Fibroblast of skin of left quadriceps (primary cell): ENCODE measurements at places on chromosomes 16 and 17.

DNA sequence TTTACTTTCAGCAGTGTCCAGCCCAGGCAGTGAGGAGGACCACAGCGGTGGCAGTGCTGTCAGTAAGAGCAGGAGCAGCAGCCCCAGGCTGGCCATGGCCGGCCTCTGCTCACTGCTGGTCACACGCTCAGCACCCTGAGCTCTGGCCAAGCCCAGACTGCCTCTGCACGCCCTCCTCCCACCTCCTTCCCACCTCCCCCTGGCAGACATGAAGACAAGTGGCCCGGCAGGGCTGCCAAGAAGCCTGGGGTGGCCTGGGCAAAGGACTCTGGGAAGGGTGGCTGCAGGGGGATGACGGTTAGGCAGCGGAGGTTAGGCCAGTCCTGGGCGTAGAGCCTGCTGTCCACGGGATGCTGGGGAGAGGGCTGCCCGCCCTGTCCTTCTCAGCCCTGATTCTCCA is at the start of gene C16orf89:
Gene C16orf89 (minus strand): TSS at position 144 of the 400 bp plus-strand sequence. CDS start 48 bp downstream, at position 96.
- no peak for DNase-seq

- DNase-seq: no peak
Measured at GRCh38 chr17:43169561-43170139, 1.4 kb upstream of the NBR1 start.

DNA sequence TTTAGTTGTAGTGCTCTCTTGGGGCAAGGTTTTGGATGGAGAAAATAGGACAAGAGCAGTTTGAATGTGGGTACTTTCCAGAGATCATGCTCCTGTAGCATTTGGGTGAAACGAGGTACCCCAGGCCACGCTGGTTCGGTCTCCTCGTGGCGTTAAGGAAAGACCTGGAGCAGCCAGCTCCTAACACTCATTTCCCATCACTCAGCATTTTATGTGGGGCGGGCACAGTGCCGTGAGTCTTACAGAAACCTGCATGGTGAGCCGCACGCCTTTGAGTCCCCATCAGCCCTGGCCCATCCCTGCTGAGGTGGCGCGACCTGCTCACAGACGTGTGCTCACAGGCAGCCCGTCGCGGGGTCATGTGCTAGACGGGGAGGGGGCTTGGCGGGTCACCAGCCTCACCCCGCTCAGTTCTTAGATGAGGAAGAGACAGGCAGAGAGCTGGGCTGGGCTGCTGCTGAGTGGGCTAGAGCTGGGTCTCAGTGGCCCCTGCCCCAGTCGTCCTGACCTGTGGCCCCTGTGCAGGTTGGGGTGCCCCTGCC is 37.3 kb downstream of the TBCD start:
- DNase-seq: no peak

GRCh38 chr17:15289285-15290183 is 24.4 kb upstream of the PMP22 start:
- no peak for DNase-seq

- DNase-seq: no peak
Measured at GRCh38 chr16:2447920-2448583, 11.9 kb upstream of the TEDC2 start.

- DNase-seq: no peak
Measured at GRCh38 chr17:62008294-62008693, 56.8 kb downstream of the MED13 start.
